ENCODE measurements at places on chromosomes 2 and 18.
A peak's percentile ranks its signal among the peaks of the same experiment; 100 is the strongest.

DNA sequence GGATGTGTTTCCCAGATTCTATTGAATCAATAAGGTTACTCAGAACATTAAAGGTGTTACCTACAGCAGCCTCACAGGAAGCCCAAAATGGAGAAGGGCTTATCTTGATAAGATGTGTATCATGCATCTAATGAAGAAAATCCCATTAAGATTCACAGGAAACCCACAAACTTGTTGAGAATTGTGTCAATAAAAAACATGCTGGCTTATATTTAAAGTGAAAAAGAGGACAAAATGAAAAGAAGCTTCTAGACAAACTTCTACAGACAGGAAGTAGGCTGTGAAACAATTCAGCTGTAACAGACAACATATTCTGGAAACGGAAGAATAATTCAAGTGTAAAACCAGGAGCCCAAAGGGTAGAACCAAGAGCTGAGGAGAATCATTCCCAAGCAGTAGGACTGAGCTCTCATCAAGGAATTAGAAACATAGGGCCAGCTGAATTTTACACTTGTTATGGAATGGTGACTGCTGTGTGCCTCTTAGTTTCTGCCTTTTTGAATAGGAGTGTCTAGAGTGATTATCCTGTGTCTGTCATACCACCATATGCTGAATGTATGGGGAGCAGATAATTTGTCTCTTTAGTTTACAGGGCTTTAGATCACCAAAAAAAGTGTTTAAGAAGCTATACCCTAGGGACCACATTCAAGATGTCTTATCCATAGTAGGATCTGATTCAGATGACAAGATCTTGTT lies 9.6 kb downstream of the IMMT start:
- no peak for DNase-seq

DNA sequence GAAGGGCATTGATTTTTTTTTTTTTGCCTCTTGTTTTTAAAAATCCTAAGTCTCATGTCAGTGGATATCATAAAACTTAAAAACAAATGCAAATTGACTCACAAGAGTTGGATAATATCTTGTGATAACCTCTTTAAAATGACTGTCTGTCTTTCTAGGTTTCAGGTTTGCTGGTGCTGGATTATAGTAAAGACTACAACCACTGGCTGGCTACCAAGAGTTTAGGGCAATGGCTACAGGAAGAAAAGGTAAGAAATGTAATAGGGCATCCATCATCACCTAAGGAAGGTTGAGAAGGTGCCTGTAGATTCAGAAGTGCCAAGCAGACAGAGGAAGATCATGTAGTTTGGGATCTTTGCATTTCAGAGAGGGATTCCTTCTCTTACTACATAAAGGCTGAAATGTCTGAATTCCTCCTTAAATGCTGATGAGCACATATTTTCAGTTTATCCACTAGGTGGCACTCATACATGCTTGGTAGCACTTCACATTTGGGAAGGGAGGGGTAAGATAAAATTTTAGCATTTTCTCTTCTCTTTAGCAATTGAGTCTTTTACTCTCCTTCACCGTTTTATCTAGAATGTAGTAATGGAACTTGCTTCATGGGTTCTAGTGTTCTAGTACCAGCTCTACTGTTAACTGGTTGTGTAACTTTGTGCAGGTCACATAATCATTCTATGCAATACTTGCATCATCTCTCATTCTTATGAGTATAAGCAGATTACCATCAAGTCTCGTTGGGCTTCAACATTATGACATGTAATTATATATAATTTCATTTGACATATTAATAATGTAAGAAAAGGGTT lies 21.1 kb downstream of the CPS1 start:
- peak; percentile 60 for DNase-seq

DNA sequence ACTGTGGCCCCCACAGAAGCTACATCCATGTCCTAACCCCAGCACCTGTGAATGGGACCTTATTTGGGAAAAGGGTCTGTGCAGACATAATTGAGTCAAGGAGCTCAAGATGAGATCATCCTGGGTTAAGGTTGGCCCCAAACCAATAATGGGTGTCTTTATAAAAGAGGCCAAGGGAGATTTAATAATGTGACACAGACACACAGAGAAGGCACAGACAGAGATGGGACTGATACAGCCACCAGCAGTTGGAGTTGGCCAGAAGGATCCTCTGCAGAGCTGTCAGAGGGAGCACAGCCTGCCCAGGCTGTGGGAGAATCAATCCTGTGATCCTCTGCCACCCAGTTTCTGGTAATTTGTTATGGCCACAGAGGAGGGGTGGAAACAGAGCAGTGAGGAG lies 26.0 kb downstream of the SNORC start:
- DNase-seq: no peak

DNA sequence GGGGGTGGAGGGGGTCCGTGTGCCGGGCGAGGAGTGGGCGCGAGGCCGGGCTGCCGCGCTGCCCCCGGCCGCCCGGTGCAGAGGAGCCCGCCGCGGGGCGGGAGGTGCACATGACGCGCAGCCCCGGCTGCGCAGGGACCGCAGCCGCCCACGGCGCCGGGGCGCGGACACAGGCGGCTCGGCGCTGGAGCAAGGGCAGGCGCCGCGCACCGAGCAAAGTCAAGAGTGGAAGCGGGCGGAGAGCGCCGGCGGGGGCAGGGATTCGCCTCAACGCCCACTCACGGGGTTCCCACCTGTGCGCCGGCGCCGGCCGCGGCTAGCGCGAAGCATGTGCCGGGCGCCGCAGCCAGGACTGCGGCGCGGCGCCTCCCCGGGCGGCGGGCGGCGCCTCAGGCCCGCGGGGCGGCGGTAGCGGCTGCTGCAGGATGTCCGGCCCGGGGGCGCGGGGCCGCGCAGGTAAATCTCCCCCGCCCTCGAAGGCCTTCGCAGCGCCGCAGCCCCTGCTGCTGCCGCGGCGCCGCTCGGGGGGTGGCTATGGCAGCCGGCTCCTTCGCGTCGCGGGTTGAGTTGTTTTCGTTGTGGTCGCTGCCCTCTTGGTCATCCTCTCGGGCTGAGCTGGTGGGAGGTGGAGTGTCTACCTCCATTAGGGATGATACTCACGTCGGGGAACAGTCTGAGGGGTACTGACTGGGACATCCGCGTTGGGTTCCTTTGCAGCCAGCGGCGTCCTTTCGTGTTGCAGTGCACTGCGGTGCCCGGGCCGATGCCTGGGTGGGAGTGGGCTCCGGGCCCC lies 216.3 kb upstream of the DTNA start:
- DNase-seq: peak; percentile 62

DNA sequence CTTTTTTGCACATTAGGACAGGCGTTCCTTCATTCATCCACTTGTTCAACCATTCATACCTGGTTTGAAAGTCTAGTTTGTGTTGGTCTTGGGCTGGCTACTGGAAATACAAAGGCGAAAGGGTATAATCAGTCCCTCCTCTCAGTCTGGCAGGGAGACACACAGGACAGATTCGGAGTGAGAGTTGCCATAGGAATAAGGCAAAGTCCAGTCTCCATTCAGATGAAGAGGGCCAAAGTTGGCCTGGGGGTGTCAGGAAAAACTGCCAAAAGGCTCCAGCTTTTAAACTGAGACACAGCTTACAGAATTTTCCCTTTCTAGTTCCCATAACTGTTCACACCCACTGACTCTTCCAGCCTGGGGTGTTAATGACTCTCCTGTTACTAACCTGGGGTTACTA lies 96.3 kb upstream of the AQP4 start:
- no peak for DNase-seq

DNA sequence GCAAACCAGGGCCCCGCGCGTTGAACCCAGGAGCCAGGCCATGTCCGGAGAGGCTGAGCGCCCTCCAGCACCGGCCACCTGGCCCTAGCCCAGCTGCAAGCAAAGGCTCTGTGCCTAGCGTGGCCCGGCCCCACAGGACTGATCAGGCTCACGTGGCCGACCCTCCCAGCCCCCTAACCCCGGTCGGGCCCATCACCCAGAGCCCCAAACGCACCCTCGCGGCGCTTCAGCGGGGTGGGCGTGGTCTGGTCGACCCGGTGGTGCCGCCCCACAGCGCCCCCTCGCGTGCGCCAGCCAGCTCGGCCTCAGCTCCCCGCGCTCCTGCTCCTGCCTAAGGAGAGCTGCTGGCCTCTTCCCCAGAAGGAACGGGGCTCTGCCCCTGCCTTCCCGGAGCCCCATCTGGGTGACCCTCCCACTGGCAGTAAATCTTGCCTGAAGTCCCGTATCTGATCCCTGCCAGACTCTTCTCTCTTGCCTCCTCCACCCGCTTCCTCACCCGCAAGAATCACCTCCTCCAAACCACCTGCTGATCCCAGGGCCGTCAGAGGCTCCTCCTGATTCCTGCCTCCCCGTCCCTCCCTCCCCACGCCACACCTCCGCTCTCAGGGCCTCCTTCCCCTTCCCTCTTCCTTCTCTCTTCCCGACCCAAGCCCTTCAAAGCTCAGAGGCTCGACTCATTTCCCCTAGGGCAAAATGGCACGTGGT lies 12.3 kb upstream of the TEX51 start:
- DNase-seq: no peak

GRCh38 chr18:64717026-64717425 lies 568.1 kb upstream of the LINC00305 start:
- DNase-seq: no peak

GRCh38 chr18:72700961-72701710 lies 157.0 kb upstream of the CBLN2 start:
- peak; percentile 18 for DNase-seq

DNA sequence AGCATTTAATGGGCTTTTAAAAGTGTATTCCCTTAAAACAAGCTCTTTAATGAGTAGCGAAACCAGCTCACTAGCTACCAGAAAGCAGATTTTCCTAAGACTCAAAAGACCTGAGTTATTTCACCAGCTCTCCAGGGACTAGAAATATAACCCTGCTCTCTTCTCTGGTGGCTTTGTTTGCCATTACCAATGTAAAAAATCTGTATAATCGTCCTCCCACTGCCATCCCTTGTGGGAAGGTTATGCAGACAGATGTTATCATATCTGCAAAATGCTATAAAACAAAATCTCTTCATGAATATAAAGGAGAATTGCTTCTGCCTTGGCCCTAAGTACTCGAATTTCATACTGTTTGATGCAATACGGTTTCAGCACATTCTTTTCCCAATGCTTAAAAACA lies 335.2 kb downstream of the NUP35 start:
- DNase-seq: no peak

- no peak for DNase-seq
These were observed 246.4 kb upstream of the BOD1L2 start for GRCh38 chr18:56900195-56901094.

GRCh38 chr2:149586898-149587219 lies 716 bp downstream of the MMADHC start:
- no peak for DNase-seq

- DNase-seq: no peak
These were observed 73.6 kb upstream of the NXPH2 start for GRCh38 chr2:138853761-138854160.

DNA sequence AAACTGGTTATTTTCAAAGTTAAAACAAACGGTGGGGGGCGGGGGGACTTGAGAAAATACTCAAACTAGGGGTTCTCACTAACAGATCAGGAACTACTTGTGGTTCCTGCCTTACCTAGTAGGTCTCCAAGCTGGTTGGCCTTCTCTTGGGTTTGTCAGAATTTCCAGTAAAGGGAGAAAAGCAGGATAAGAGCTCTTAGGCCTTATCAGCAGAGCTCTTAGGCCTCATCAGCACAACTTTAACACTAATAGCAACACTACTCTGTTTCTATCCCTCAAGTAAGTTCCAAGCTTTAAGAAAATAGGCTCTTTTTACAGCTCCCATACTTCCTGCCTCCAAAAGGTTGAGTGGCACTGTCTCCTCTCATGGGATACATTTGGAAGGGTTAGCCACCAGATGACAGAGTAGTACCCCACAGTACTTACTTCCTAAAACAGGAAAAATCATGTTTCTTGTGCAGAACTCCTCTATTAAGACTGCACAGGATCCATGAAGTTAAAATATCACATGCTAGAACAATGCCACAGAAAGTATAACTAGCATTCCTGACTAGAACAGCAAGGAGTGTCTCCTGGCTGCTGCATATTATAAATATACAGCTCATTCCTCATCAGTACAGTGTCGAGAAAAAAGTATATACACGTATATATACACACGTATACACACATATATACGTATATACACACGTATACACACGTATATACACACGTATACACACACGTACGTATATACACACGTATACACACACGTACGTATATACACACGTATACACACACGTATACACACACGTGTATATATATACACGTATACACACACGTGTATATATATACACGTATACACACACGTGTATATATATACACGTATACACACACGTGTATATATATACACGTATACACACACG lies 6.1 kb downstream of the FBXO11 start:
- DNase-seq: no peak

DNA sequence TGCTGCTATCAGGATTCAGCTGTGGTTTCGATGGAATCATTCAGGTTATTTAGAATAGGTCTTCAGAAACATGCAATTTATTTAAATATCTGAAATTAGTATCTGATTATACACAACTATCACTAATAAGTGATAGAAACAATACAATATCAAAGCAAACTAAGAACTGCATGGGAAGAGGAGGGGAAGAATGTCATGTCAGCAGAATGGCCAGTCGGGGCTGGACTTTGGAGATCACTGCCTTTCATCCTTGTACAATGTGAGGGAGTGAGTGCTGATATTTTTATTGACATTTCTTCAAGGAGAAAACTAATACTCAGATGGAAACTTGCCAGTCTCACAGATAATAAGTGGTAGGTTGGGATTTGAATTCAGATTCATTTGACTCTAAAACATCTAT lies 224.0 kb upstream of the LINC00305 start:
- no peak for DNase-seq

DNA sequence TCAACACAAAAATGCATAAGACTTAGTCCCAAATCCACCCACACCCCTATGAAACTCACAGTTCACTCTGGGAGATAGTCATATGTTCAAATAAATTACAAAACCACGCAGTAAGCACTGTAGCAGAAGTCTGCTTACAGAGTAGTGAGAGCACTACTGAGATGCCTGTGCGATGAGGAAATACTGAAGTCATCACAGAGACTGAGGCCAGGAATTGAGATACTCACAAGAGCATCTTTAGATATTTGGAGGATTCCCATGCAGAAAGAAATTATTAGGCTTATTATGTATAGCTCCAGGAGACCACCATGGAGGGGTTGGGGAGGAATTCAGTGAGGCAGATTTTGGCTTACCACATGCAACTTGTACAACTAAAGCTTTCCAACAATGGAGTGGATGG lies 82.3 kb downstream of the ANTXR1 start:
- no peak for DNase-seq

GRCh38 chr2:214328941-214329340 lies 81.9 kb upstream of the VWC2L start:
- no peak for DNase-seq

DNA sequence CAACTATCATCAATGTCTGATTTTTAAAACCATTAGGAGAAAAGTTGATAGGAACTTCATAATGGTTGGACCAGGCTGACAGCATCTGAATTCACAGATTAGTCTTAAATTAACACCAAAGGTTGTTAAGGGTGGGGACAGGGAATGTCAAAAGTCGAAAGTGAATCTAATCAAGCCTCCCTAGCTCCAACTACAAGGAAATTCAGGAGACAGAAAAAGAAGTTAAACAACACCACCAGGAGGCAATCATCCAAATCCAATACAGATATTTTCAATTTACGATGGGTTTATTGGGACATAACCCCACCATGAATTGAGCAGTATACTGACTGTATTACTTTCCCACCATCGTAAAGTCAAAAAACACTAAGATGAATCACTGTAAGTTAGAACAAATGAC lies 32.8 kb downstream of the ATF2 start:
- DNase-seq: no peak

All from NCI-H1105 treated with DMSO at 0.1 percent for 48 hours (cell line).